ENCODE measurements at places on chromosomes 16 and 17.

GRCh38 chr17:80339731-80340456, 75.1 kb upstream of the ENDOV start:
- DNase-seq, result no peak

GRCh38 chr16:1181404-1182315, 28.8 kb downstream of the CACNA1H start:
- DNase-seq, result no peak

GRCh38 chr17:82502207-82502606, 17.3 kb upstream of the FOXK2 start:
- no peak for DNase-seq

GRCh38 chr17:3400055-3400454, 1.8 kb upstream of the OR1E1 start:
- DNase-seq, result no peak

- peak; percentile 61 for DNase-seq
Observed at GRCh38 chr17:76265624-76266243, 586 bp downstream of the UBALD2 start.

DNA sequence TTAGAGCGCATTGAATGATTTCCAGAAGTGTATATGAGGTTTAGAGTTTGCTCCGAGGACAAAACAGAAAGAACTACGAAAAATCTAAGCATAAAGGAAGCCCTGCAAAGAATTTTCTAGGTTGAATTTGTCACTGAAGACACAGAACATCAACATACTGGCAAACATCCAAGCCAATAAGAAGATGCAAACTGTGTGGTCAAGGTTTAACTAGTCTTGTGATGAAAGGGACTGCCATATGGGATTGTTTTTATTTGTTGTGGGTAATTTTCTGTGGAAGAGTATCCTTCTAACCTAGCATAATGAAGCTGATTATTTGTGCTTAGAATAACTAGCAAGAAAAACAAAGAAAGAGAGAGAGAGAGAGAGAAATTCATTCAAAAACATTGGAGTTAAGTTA, 492.0 kb upstream of the ERCC4 start:
- DNase-seq, result no peak

GRCh38 chr17:44385287-44386181, 3.9 kb downstream of the ITGA2B start:
- DNase-seq, result peak; percentile 87

DNA sequence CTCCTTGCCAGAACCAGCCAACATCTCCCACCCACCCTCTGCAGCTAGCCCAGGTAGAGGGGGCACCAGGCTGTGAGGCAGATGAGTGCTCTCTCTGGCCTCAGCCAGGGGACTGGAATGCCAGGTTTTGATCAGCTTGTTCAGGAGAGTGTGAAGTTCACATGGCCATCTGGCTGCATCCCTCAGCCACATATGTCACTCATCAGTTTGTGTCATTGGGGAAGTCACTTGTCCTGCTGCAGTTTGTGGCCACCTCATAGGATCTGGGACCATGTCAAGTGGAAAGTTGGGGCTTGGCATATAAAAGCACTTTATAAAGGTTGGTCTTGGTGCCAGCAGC, 147.6 kb downstream of the SOCS1 start:
- DNase-seq, result no peak

DNA sequence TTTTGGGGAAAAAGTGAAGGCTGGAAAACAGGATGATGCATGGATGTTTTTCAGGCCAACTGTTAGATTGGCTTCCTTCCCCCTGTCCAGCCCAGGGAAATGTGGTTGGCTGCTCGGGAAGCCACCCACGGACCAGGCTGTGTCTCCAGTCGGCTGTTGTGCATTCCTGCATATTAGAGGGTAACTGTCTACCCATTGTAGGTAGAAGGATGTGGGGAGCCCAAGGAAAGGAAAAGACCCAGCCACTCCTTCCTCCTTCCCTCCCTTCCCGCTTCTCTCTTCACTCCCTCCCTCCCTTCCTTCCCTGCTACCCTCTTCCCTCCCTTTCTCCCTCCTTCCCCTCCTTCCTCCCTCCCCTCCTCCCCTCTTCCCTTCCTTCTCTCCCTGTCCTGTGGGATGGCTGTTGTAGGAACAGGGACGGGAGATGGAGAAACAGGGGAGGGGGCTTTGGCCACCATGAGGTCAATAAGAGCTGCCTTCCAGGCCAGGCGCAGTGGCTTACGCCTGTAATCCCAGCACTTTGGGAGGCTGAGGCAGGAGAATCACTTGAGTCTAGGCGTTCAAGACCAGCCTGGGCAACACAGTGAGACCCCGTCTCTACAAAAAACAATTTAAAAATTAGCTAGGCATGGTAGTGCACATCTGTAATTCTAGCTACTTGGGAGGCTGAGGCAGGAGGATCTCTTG, 16.9 kb downstream of the SYT17 start:
- no peak for DNase-seq

DNA sequence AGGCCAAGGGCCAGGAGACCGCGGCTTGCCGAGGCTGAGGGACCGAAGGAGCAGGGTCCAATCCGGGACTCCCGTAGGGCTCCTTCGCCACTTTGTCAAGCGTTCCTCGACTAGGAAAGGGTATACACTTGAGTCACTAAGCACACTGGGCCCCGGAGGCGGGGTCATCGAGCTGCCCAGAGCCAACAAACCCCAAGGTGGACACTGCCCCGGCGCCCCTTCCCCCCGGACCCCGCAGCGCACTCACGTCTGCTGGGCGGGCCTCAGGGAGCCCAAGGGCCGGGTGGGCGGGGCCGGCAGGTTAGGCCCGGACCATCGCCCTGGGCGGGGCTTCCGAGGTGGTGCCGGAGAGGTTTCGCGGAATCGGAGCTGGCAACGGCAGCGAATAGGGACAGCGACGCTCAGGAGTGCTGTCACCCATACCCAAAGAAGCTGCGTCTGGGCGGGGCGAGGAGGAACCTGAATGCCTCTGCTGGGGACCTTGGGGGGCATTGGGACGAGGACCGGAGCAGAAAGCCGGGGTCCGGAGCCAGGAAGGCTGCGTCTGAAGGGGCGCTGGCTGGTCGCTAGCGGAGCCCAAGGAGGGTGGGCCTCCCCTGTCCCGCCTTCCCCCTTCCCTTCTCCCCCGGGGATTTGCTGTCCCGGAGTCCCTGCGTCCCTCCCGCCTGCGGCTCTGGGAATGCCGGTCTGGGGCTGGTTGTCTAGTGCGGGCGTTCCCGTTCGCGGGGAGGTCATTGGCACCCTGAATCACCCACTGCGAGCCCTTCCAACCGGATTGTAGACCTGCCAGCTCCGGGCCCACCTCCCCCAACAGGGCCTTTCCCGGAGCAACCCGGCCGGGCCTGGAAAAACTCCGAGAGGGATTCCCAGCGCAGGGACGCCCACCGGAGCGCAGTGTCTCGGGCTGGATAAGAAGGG, 118.2 kb upstream of the SMURF2 start:
- peak; percentile 84 for DNase-seq

DNA sequence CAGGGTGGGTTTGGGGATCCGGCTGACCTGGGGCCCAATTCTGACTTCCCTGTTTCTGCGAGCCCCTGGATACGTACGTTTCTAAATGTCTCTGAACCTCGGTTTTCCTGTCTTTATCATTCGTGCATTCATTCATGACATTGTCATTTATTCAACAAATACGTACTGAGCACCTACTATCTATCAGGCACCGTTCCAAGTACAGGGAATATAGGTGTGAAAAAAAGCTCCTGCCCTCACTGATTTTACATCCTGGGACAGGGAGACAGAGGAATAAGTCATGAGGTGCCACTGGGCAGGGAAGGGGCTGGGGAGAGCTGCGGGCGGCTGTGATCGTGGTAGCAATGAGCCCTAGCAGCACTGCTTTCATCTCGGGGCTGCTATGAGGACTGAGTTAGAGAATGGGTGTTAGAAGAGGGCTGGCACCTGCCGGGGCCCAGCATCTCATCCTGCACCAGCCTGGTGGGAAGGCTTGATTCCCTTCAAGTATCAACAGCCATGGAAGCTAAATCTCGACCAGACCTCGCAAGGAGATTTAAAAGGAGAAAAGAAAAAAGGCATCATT, 88.3 kb upstream of the DNAH17 start:
- DNase-seq, result no peak

GRCh38 chr16:87970186-87970585, 19.0 kb downstream of the BANP start:
- no peak for DNase-seq

DNA sequence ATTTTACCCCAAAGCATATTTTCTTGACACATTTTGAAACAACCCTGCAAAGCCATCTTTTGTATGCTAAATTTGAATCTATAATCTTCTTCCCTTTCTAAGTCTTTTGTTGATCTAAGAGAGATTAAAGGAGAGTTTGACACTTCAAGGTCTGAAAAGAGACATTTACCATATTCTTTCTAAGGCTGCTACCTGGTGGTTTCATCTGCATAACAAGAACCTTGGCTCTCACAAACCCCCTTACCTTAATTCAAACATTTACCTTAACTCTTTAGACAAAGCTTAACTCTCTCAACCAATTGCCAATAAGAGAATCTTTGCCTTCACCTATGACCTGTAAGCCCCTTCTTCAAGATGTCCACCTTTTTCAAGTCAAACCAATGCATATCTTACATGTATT, 1143.6 kb downstream of the CDH11 start:
- no peak for DNase-seq

GRCh38 chr16:54953461-54953860, 22.8 kb downstream of the IRX5 start:
- no peak for DNase-seq

DNA sequence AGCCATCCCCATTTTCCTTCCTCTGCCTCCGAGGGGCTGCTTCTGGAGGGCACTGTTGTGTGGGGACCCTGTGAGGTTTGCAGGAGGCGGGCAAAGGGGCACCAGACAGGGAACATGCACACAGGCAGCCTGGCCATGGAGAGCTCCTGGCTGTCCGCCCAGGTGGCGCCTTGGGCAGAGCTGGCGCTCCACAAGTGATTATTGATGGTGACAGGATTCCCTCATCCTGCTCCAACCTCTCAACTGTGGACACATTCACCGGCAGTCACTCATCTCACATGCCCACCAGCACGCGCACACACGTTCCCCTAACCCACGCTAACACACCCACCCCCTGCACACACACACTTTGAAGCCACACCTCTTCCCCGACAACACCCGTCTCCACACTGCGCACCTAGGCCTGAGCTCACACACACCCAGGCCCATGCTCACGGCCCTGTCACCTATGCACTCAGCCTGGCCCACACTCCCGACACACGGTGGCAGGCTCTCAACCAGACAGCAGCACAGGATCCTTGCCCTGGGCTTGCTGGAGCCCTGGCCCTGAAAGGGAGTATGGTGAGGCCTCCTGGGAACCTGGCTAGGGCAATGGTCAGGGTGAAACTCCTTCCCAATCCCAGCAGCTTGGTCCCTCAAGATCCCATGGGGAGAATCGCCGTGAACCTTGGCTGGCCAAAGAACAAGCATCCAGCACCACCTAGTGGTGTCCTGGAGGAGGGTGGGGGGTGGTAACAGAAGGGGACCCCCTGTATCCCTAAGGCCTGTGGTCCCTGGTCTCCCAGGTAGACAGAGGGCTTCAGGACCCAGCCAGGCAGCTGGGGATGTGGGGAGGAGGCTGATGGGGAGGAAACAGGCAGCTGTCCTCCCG, 3.6 kb downstream of the PNMT start:
- no peak for DNase-seq

GRCh38 chr16:12535535-12536411, 267.9 kb downstream of the CPPED1 start:
- DNase-seq, result no peak

- peak; percentile 76 for DNase-seq
Observed at GRCh38 chr17:82213251-82214011, 789 bp upstream of the CCDC57 start.

DNA sequence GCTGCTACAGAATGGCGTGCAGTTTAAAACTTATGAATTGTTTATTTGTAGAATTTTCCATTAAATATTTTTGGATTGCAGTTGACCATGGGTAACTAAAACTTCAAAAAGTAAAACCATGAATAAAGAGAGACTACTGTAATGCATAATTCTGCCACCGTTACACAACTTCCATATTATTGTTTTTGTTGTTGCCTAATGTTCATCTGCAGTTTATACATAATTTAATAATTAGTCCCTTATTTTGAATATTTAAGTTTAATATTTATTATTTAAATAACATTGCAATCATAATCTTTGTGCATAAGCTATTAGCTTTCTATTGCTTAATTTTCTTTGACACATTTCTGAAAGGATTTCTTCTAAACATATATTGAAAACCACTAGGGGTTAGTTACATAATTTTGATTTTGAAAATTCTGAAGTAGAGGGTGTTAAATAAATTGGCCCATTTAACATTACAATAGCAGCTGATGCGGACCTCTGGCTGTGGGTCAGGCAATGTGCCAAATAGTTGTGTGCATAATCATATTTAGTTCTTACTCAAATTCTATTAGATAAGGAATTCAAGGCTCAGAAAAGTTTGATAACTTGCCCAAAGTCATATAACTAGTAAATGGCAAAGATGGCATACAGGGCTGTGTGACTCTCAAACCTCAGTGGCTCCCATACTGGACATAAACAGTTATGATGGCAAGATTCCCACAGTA, 31.1 kb downstream of the PPM1E start:
- no peak for DNase-seq

- peak; percentile 44 for DNase-seq
Observed at GRCh38 chr17:78883533-78884131, 19.4 kb downstream of the CEP295NL start.

DNA sequence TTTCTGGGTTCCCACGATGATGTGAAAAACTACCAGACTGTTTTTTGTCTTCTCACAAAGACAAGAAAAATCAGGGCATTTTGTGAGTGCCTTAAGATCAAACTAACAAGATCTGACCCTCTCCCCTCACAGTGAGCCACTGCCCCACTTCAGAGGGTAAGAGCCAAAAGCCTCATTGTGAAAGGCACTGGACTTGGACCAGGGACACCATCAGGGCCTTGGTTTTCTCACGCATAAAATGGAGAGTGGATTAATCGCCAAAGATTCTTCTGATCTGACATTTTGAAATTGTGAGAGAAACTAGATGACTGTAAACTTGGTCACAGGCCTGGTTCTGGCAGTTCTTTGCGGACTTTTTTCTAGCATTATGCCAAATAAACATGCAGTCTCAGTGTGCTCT, 21.0 kb upstream of the ENDOV start:
- no peak for DNase-seq

GRCh38 chr17:37506678-37507077, 17.0 kb downstream of the DUSP14 start:
- peak; percentile 18 for DNase-seq

DNA sequence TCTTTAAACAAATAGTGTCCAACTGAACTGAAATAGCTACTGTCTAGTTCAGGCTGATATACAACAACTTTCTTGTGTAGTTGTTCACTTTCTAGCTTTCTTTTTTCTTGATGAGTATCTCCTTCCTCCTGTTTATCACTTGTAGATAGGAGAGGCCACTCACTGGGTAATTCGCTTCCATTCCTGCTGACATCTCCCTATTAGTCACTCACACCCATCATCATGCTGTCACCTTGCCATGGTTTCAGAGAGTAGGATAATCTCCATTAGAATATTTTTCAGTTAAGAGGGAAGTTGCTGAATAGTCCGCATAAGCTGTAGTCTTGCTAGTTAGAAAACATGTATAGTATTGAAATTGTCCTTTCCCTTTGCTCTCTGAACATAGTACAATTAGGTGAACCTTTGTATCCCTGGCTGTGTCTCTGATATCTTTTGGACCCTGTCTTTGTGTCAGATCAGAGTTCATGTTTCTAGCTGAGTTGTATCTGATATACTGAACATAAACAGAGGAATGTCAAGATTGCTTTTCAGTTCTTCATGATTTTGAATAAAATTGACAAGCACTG, 64.4 kb upstream of the RASL10B start:
- no peak for DNase-seq

- DNase-seq, result no peak
Observed at GRCh38 chr16:81397879-81398520, 46.6 kb upstream of the CMIP start.

GRCh38 chr17:68800751-68801150, 154.4 kb downstream of the ABCA8 start:
- no peak for DNase-seq

GRCh38 chr16:5024632-5025031, 9.1 kb downstream of the NAGPA start:
- DNase-seq, result no peak
